Cortex of kidney (tissue), 1 donor: ENCODE measurements at places on chromosomes 12 and 14.

- no peak for DNase-seq
These were observed 115.4 kb upstream of the BTG1 start for GRCh38 chr12:92261071-92261470.

DNA sequence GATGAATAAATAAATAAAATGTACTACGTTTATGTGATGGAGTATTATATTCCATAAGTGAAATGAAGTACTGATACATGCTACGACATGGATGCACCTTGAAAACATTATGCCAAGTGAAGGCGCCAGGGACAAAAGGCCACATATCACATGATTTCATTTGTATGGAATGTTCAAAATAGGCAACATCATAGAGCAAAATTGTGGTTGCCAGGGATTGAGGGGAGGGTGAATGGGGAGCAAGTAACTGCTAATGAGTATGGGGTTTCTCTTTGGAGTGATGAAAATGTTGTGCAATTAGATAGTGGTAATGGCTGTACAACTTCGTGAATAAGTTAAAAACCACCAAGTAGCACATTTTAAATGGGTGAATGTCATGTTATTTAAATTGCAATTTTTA, 132.8 kb downstream of the SLC38A4 start:
- DNase-seq = no peak

DNA sequence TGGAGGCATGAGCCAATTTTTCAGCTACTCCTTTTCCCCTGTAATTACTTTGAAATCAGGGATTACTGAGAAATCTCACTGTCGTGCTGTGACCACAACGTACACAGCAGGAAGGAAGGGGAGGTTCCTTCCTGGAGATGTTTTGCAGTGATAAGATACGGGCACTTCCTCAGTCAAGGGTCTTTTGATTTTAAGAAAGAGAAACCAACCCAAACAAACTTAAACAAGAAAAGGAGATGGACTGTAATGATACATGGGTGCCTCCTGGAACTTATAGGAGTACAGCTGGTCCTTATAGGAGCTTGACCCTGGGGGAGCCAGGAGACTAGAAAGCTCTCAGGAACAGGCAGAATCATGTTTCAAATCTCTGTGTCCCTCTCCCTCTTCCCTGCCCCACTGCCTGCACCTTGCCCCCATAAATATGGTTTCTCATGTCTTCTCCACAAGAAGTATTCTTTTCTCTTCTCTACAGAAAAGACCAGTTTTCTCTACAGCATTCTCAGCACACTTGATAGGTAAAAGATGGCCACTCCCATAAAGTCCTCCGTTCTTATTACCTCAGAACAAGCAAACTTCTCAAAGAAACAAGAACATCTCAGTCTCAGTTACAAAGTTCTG, 281.1 kb upstream of the AMIGO2 start:
- no peak for DNase-seq

- no peak for DNase-seq
These were observed 105.8 kb downstream of the SPTSSA start for GRCh38 chr14:34356264-34356654.

GRCh38 chr14:84404246-84404645, 1125.7 kb upstream of the FLRT2 start:
- no peak for DNase-seq

GRCh38 chr12:50442178-50442908, 41.7 kb downstream of the LARP4 start:
- no peak for DNase-seq

- DNase-seq = no peak
These were observed 1.9 kb downstream of the CACNA2D4 start for GRCh38 chr12:1916371-1917171.

DNA sequence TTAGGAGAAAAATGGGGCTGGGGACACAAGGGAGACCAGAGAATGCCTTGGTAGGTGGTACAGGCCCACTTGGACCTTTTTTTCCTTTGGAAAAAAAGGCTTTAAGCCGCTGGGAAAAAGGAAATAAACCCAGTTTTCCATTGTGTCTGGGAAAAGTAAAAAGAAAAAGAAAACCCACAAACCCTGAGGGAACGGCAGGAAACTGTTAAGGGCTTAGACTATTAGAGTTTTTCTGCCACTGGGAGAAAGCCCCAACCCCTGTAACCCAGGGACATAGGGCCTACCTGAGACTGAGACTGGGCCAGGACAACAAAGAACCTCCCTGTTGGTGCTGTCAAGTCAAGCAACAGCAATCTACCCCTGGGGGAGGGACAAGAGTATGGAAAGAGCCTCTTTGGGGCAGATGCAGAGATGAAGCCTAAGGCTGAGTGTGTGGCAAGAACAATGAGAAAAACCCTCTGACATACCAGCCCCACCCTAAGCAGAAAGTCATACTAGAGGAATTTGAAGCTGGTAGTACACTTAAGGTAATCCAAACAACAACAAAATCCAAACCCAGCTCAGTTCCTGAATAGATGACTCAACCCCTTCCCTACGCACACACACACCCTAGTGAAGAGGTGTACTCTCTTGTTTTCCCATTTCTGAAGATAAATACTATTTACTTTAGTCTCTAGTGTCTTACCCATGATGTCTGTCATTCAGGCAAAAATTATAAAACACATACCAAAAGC, 22.8 kb downstream of the ATF1 start:
- DNase-seq = no peak

GRCh38 chr14:66999978-67000377, 189.3 kb upstream of the GARIN2 start:
- no peak for DNase-seq

GRCh38 chr12:5088586-5089264, 45.0 kb downstream of the KCNA5 start:
- DNase-seq = no peak

DNA sequence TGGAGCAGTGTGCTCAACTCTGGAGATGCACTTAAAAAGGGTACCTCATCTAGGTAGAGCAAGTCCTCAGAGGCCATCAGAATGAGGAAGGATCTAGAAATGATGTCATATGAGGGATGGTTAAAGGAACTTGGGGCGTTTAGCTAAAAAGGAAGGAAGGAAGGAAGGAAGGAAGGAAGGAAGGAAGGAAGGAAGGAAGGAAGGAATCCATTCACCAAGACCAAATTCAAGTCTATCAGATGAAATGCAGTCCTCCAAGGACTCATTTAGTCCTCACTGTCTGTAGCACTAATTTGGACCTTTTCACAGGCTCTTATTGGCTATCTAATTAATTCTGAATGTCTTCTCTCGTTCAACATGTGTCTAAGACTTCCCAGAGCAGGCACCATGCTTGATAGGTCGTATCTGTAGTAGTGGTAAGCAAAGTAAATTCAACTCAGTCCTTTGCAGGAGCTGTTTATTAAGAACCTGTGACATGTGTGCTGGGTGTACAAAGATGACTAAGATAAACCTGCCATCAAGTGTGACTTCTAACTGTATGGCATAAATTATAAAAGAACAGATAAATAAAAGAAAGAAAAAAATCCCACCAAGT, 63.5 kb downstream of the LLPH start:
- no peak for DNase-seq

DNA sequence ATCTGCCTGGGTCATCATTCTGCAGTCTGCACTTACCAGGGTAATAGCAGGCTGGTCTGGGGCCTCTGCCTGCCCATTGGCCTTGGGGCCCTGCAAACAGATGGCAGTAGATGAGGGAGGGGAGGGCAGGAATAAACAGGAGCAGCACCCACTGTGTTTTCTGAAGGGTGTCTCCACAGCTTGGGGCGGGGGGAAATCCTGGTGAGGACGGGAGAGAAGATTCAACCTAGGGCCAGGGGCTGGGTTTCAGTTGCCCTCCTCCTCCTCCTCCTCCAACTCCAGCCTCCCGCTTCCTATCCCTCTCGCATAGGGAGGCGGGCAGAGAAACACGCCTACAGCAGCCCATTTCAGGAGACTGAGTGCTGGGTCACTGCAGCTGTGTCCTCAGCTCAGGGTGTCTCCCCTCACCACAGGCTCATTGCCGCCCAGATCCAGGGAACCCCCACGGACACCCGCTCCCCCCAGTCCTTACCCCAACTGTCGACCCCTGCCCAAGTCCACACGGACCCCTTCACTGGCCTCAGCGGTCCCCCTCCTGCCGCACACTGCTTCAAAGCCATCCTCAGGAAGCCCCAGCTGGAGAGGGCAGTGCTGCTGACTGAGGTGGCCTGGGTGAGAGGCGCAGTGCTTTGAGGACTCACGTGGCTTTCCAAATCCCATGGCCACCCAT, 9.1 kb upstream of the KRT80 start:
- DNase-seq = no peak

DNA sequence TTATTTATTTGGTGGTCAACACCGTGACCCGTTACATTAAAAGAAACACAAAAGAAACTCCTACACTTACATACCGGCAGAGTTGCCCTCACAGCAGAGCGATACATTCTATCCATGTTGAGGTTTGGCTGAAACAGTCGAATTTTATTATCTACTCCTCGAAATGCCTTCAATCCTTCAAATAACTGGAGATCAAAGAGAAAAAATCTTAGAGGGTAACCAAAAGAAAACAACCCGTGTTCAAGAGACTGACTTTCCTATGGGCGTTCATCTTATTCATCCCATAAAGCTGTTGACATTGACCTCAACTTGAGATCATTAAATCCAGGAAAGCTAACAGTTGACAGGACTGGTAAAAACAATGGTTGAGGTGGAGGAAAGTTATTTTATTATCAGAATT, 67.7 kb downstream of the BCAT1 start:
- no peak for DNase-seq

DNA sequence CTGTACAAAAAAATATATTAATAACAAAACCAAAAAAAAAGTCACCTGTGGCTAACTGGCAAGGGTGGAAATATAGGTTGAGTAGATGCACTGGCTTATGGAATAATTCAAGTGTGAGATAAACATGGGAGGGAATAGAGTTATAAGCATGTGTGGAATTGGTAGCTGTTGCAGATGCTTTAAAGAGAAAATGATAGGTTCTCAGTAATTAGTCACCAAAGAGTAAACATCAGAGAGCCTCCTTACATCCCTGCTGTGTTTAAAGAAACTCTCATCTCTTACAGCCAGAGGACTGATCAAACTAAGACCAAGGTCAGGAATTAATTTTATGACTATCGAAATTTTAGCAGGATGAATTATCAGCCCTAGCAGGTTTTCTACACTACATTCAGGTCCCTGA, 70.5 kb downstream of the EGLN3 start:
- no peak for DNase-seq

GRCh38 chr12:131865180-131865875, 29.1 kb upstream of the ULK1 start:
- no peak for DNase-seq

GRCh38 chr14:46818147-46818546, 166.6 kb upstream of the RPL10L start:
- no peak for DNase-seq

DNA sequence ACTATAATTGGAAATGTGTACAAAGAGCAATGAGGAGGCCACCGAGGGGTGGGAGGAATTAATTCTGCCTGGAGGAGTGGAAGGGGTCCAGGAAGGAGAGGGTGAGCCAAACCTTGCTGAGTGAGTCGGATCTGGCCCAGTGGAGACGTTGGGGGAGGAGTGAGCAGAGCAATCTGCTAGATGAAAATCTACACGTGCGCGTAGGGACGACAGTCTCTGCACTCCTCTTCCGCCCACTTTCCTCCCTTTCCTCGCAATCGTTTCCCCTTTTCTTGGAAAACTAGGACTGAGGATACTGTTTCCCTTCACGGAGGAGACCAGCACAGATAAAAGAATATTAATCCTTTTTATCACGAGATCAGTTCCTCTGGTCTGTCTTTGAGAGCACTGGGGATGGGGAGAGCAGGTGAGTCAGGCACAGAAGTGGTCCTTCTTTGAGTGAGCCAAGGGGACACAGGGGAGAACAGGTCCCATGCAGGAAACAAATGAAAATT, 2.9 kb upstream of the NAB2 start:
- no peak for DNase-seq

GRCh38 chr14:58639842-58640484, 2.2 kb downstream of the DACT1 start:
- DNase-seq = no peak

GRCh38 chr12:80472911-80473500, 29.0 kb downstream of the PTPRQ start:
- DNase-seq = no peak

DNA sequence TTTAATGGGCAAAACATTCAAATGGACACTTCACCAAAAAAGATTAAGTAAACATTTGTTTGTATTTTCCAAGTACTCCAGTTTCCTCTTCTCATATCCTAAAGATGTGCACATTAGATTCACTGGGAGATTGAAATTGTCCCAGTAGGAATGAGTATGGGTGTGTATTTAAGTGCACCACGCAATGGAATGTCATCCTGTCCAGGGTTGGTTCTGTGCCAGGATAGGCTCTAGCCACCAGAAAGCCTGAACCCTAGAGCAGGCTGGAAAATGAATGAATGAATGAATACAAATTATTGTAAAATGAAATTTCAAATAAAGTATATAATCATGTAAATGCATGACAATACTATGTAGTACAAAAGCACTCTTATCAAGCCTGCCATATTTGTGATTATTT, 14.0 kb downstream of the CEP83 start:
- no peak for DNase-seq

DNA sequence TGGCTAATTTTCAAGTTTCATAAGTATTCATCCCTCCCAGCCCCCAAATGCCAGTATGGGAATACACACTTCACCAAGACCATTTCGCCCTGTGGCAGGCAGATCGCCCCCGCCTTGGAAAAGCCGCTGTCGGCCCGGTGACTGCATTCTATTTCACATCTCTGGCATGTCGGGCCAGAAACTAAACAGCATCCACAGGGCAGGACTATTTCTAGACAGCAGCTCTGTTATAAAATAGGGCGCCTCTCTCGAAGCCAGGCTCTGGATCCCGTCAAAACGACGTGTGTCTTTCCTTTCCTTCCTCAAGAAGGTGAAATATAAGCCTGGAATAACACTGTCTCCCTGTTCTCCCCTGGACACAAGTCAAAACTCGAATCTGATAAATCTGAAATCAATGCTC, 56.8 kb downstream of the GSC start:
- DNase-seq = no peak

- no peak for DNase-seq
These were observed 156.2 kb downstream of the ETV6 start for GRCh38 chr12:11805680-11806079.

DNA sequence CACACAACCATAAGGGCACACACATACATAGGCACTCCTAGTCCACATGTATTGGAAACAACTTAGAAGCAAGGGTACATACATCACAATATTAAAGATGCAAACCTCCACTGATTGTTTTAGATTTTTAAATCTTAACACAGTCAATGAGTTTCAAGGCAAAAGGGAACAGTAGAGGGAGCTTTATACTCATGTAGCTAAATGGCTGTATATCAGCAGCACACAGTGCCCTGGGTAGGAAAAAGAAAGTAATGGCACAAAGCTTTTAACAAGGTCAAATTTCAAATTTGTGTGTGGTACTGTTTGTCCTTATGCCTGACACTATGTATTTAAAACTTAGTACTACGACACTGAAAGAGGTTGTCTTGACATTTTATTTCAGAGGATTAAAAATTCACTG, 262.0 kb downstream of the MED13L start:
- DNase-seq = no peak

GRCh38 chr12:89424389-89424788, 72.1 kb upstream of the DUSP6 start:
- DNase-seq = no peak

- DNase-seq = no peak
These were observed 136.2 kb downstream of the NDUFA12 start for GRCh38 chr12:94867066-94867855.

GRCh38 chr14:20873370-20874177, 17.6 kb upstream of the RNASE3 start:
- DNase-seq = no peak
